ENCODE measurements at places on chromosomes 2 and 18.

- no peak for DNase-seq
Observed at GRCh38 chr18:40313030-40313642, 1641.9 kb upstream of the PIK3C3 start.

DNA sequence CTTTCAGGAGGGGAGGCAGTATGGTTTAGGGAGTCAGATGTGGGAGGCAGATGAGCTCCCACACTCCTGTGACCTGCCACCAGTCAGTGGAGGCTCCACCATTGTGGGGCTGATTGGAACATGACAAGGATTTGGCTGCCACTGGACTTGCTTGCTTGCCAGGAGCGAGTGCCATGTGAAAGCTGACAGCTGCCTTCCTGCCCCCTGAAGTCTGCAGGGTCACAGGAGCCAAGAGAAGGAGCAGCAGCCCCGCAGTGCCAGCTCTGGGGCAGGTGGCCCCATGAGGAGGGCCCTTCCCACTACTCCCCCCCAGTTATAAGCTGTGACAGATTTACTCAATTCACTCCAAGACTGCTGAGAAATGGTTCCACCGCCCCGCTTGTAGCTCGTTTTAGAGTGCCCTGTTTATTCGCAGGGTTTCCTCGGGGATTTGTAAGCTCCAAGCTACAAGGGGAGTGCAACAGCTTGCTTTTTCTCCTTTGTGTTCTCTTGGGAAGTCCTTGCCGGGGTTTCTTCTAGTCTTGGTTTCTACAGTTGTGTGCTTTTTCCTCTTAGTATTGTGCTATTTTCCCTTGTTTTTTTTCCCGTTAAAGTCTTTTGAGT lies 414.3 kb downstream of the MEIS1 start:
- DNase-seq, result no peak

GRCh38 chr2:192195548-192196418 lies 1.1 kb upstream of the TMEFF2 start:
- peak; percentile 60 for DNase-seq

- DNase-seq, result no peak
Observed at GRCh38 chr18:41569867-41570266, 385.2 kb upstream of the PIK3C3 start.

DNA sequence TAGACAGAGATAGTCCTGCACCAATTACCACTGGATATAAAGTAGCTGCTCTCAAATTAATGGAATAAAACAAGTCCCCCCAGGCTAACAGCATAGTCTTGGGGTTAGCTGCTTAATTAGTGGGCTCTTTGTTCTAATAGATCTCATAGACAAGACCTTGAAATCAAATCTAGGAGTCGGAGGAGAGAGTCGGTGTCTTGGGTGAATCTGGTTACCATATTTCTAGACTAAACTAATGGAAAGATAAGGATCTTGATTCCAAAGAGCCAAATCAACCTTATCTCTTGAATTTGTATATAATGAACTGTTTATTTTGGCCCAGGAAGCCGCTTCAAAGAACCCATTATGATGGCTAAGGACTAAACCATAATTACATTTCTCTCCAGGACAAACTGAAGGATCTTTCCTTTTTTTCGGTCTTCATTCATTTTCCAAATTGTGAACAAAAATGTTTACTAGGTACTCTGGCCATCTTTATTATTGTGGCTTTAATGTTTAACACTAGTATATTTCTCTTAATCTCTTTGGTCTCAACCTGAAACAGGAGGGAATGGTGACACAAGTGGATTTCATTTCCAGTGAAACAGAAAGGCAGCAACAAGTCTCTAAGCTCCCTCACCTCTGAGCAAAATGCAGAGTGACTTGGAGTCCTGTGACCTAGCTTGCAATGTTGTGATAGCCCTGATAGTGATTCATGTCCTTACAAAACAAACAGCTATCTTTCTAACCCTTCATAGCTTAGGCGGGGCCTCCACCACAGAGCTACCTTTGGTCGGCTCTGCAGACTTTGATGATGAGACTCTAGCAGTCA lies 137.9 kb upstream of the PARD3B start:
- DNase-seq, result no peak

DNA sequence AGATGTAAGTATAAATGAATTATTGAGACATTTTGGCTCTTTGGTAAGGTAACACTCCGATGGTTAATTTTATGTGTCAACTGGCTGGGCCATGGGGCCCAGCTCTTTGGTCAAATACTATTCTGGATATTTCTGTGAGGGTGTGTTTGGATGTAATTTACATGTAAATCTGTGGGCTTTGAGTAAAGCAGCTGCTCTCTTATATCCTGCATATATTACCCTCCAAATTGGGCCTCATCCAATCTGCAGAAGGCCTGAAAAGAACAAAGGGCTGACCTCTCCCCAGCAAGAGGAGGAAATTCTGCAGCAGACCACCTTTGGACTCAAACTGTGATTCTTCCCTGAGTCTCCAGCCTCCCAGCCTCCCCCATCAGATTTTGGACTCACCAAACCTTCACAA lies 464.1 kb downstream of the PLCL1 start:
- no peak for DNase-seq

DNA sequence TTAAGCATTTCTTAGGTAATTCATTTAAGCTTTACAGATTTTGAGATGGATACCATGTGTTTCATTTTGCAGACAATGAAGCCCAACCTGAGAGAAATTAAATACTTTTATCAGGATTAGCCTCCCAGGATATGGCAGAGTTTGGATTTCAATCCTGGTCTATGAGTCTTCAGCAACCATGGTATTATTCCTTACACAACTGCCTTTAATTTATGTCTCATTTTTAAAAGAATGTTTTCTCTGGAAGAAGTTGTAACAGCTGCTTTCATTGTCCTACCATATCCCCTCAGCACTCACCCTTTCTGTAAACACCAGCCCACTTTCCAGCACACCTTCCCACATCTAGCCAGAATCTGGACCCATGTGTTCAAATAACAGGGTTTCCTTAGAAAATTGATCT lies 863.7 kb upstream of the VRK2 start:
- DNase-seq, result no peak

DNA sequence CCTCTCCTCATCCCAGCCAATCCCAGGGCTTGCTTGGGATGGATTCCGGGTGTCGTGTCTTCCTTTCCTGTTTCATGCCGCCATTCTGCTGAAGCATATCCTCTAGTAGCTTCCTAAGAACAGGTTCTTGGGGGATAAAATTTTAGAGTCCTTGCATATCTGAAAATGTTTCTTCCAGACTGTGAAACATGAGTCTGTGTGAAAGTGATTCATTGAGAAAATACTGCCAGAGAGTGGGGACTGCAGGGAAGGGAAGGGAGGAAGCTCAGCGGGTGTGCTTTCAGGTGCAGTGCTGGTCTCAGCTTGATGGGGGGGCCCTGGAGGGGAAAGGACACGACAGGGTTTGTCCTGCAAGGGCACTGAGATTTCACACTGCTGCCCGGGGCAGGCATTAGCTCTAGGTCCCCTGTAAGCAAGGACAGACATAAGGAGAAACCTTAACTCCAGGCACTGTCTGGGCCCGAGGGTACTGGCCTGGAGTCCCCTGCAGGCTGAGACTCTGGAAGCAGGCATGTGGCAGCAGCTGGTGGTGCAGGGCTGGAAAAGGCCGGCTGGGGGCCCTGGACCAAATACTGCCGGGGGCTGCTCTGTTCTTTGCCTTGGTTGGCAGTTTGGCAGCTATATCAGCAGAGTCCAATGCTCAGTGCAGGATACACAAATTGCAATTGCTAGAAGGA lies 97.6 kb upstream of the HS6ST1 start:
- no peak for DNase-seq

DNA sequence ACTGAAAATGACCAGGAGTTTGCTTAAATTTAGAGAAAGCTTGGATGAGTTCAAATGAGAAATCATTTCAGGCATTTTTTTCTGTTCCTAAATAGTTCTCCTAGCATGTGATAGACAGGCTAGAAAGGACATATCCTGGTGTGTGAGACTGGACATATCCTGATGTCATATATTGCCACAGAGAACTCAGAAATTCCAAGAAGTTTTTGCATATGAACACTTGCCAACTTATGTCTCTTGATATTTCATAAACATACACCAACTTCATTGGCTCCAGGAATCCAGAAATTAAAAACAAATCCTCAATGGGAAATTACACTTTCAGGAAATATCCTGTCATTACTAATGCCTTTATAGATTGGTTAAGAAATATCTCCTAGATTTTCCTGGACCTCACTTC lies 2.9 kb upstream of the SERPINB4 start:
- DNase-seq, result no peak

- DNase-seq, result no peak
Observed at GRCh38 chr2:68336192-68336591, 16.4 kb upstream of the CNRIP1 start.

DNA sequence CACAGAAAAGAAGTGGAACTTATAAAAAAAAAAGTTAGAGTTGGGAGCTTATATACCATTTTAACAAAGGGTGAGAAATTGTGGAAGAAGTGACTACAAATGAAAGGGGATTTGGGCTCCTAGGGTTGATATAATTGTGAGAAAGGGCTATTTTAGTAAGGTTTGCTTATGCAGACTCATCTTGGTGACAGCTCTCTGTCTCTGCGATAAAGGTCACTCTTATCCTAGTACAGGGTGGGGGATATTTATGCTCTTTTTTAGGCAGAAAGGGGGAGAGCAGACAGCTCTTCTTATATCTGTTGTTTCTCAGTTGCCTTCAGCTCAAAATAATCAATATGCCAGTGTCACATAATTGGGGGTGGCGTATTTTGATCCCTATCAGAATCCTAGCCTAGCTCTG lies 31.3 kb upstream of the CHMP1B start:
- DNase-seq, result no peak

DNA sequence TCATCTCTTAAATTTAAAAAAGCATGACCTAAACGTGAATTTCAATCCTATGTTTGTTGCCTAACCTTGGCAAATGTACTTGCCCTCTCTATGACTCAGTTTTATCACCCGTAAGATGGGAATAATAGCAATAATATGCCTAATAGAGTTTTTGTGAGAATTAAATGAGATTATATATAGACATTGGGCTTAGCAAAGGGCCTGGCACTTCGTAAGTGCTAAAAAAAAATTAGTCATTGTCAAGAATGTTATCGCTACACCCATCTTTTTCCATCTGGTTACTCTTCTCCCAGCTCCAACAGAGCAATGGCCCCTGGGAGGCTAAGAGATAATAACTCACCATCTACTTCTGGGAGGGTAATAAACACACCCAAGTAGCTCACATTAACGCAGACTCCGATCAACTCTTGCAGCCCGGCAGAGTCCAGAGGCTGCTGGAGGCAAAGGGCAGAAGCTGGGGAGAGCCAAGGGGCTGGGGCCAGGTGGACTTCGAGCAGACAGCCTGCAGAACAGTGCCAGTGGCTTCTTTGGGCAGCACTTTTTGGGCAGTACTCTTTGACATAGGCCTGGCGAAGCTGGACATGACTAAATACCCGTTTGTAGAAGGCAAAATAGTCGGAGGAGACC lies 63.9 kb upstream of the STPG4 start:
- no peak for DNase-seq

DNA sequence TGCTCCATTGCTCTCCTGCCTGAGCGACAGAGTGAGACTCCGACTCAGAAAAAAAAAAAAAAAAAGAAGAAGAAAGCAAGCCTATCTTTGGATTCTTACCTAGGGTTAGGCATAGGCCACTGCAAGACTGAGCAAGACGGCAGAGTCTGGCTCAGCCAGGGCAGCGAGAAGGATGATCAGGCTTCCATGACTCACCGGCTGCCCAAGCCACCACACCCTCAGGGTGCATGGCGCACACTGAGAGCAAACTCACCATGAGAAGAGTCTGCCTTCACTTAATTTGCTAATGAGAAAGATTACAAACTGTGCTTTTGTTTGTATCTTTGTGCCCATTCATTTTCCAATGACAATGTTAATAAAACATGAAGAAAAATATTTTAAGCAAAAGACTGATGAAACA lies 8.2 kb downstream of the FAM110C start:
- DNase-seq, result no peak
